ENCODE measurements at places on chromosomes 6 and 20.

GRCh38 chr20:14453259-14453658 lies 115.8 kb upstream of the FLRT3 start:
- DNase-seq, result no peak

DNA sequence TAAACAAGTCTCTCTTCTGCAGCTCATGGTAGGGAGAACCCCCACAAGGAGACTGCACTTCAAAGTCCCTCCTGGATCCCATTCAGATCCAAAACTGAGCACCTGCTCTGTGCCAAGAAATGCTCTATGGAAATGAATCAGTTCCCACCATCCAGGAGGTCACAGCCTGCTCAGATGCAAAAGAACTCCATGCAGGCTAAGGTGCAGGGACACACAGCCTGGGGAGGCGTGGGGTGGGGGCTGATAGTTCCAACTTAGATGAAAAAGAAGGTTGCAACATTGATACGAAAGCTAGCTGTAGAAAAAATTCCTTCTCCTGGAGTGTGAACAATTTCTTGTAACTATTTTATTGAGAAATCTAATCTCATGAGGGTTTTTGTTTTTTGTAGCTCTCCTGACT lies 111.0 kb upstream of the TMEM170B start:
- DNase-seq, result no peak

- no peak for DNase-seq
These were observed 39.7 kb downstream of the TGM2 start for GRCh38 chr20:38125157-38126056.

DNA sequence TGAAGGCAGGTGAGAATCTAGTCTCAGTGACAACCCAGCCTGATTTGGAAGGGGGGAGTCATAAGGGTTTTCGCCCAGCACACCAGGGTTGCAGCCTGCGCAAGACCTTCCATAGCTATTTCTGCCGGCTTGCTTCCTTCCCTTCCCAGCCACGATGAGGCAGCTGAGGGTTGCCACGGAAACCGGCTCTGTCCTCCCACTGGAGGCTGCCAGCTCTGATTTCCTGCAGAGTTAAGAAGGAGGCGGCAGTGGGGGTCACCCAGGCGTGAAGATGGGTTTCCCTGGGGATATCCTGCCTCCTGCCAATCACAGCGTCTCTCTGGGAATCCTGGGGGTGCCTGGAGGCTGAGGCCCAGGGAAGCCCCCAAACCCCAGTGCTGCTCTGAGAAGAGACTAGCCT lies 23.1 kb upstream of the KCNB1 start:
- peak; percentile 32 for DNase-seq

DNA sequence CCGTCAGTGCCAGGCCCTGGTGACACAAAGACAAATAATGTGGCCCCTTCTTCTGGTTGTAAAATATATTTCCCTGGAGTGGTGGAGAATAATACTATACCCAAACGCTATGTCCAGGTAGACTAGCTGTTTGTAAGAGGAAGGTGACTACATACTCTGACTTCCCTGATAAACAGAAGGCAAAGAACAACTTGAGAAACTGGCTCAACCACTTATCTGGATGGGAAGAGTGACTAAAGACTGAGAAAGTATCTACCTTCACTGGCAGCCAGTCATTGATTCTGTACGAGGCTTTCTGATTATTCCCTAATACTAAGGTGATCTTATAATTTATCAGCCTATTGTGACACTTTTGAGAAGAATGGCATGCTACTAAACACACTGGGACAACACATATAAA lies 569.7 kb downstream of the EPHA7 start:
- DNase-seq, result no peak

GRCh38 chr6:143390278-143390677 lies 60.2 kb downstream of the ADAT2 start:
- no peak for DNase-seq

- DNase-seq, result no peak
These were observed 9.7 kb downstream of the BEND3 start for GRCh38 chr6:107105511-107106116.

DNA sequence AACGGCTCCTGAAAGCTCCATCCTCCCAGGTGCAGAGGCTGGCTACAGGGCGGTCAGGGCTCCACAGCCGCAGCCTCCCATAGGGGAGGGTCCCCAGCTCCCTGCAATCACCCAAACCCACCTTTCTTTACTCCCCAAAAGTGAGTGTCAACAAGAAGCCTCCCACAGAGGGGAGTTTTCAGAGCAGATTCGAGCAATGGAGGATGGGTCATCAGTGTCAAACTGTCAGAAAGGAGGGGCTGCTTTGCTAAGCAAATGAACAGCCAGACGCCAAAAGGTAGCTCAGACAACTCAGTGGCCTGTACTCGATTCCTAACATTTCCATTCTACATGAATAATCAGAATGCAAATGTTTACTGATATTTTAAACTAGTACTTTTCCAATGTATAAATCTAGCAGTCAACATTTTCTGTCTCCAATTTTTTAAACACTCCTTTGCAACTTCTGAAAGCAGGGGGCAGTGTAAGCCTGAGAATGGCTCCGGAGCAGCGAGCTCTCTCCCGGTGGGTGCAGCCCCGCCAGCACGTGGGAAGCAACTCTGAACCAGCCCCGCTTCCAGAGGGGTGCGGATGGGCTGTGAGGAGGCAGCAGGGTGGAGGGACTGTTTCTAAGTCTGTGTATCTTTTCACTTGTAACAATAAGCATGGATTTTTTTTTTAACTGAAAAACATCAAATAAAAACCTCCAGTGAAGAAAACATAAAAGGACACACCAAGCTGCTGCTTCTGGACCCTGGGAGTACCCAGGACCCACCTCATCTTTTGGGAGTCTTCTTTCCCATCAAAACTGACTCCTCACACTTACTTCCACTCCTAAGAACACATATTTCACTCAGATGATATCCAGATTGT lies 54.9 kb downstream of the TAF4 start:
- peak; percentile 35 for DNase-seq

GRCh38 chr6:90458353-90459224 lies 128.3 kb downstream of the MAP3K7 start:
- DNase-seq, result no peak

- no peak for DNase-seq
These were observed 15.6 kb upstream of the CBFA2T2 start for GRCh38 chr20:33474097-33474873.

GRCh38 chr6:107443608-107444267 lies 15.6 kb downstream of the PDSS2 start:
- DNase-seq, result no peak

- peak; percentile 26 for DNase-seq
These were observed 83.7 kb downstream of the FYN start for GRCh38 chr6:111789598-111789997.

DNA sequence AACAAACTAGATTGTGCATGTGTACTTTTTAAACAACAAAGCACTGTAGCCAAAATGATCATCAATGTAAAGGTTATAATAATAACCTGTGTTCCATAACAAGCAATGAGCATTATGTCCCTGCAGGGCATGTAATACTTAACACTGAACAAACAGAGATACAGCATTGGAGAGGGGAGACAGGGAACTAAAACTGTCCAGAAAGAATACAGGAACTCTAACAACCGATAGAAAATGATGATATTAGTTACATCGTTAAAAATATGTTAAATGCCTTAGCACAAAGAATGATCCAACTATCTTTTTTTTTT lies 80.5 kb downstream of the COL9A1 start:
- no peak for DNase-seq

- no peak for DNase-seq
These were observed 255.1 kb upstream of the CDYL start for GRCh38 chr6:4521070-4521469.

DNA sequence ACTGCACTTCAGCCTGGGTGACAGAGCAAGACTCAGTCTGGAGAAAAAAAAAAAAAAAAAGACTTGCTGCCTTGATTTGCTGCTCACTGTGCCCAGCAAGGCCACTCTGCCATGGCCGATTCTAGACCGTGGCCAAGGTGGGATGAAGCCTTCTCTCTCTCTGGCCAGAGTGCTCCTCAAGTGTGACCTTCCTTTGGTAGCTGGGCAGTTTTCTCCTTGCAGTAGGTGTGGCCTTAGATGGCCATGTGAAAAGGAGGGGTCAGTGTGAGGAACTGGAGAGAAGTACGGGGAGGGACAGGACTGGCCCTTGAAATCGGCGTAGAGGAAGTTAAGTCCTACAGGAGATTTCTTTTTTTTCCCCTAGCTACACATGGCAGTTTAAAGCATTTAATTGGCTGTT lies 272.0 kb downstream of the ARID1B start:
- no peak for DNase-seq

DNA sequence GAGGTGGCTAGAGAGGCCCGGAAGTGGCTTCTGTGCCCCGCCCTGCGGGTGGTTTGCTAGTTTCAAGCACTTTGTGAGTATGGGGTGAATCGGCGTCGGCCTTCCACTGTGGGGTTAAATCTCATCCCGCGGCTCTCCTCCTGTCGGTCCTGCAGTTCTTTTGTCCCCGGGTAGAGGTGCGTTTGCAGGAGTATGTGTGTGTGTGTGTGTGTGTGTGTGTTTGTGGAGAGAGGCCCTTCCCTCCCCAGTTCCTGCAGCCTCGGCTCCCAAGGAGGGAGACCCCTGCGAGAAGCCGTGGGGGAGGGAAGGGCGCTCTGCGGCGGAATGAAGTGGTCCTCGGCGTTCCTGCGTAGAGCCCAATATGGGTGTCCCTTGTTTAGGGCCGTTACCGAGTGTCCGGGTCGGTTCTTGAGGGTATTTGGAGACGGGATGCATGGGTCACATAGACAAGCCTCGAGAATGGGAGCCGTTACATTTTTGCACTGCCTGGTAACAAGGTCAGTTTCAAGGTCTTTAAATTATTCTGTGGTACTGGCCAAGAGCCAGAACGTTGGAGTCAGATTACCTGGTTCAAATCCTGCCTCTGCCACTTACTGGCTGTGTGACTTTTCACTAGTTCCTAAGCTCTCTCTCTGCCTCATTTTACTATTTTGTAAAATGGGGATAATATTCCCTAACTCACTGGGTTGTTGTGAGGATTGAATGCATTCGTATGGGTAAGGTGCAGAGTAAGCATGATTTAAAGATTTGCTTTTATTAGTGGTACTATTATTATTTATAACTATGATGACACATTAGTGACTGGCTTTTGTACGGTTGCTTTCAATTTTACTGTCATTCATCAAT lies at the start of gene ZKSCAN3:
Gene ZKSCAN3 (plus strand): TSS at position 56 of the 846 bp plus-strand sequence. CDS start 9,640 bp downstream, outside the sequence.
- peak; percentile 80 for DNase-seq

- no peak for DNase-seq
These were observed 44.9 kb upstream of the JAG1 start for GRCh38 chr20:10718661-10719060.

DNA sequence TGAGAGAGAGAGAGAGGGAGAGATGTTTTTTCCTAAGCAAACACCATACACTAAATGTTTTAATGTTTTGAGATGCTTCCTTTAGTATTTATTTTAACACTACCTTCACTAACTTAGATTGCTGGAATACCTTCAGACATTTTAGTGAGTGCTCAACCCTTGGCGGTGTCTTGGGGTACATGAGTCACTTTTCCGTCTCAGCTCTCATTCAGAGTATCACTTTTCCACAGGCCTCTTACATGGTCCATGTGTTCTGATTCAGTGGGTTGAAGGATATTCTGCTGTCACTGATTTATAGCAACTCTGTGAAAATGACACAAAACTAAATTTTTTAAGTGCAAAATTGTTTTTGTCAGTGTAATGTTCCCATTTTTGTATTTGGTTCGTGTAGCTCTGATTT lies 217.9 kb downstream of the CLVS2 start:
- DNase-seq, result no peak

GRCh38 chr6:157763904-157764177 lies 59.2 kb upstream of the SNX9 start:
- DNase-seq, result no peak

DNA sequence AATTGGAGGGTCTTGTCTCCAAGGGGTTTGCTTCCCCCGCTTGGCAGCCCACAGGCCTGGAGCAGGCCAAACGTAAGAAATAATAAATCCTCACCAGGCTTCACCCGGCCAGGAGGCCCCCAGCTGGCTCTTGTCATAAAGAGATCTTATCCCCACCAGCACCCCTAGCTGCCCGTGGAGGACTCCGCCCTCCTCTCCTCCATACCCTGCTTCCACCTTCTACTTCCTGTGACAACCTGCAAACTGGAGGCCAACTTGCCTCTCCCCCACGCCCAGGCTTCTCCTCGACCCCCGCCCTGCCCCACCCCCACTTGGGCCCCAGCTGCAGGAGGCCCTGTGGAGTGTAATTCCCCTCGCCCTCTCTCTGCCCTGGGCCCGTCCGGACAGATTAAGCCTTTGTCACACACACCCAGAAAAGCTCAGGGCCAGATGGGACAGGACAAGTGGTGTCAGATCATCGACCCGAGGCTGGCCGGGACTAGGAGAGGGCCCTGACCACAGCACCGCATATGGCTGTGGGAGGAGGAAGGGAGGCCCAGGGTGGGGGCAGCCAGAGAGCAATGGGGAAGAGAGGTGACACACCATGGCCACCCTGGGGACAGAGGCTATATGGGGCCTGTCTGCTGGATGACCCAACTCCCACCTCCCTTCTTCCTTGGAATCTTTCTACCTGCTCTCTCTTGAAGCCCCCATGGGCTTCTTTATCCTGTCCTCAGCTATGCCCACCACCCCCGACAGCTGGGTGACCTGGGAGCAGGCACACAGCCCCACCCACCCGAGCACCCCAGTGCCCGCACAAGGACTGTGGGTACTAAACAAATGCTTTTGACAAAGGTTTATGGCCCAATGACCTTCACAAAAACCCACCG lies 3.9 kb downstream of the NOL4L start:
- no peak for DNase-seq

- no peak for DNase-seq
These were observed 85.3 kb upstream of the FYN start for GRCh38 chr6:111958534-111958933.

- peak; percentile 16 for DNase-seq
These were observed 108.0 kb downstream of the NUS1 start for GRCh38 chr6:117783279-117783678.

DNA sequence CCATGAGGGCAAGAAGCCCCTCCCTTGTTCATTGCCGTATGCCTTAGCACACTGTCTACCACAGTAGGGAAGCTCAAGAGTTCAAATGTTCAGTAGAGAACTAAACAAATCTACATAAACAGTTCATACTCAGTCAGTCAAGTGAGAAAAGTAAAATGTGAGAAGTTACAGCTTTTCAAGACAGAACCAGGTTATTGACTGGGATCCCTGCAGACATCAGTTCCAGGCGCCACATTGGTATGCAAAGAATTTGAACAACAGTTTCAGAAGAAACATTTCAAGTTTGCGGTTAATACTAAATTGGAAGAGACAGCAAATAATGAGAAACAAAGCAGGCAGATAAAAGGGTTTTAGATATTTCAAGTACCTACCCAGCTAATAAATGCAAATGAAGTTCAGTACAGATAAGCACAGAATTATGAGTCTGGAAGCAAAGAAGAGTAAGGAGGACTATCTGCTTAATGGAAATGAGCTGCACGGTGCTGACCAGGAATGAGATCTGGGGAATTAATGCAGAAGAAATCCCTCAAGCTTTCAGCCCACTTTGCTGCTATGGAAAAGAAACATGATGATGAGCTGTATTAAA lies 246.2 kb downstream of the HACE1 start:
- DNase-seq, result no peak

DNA sequence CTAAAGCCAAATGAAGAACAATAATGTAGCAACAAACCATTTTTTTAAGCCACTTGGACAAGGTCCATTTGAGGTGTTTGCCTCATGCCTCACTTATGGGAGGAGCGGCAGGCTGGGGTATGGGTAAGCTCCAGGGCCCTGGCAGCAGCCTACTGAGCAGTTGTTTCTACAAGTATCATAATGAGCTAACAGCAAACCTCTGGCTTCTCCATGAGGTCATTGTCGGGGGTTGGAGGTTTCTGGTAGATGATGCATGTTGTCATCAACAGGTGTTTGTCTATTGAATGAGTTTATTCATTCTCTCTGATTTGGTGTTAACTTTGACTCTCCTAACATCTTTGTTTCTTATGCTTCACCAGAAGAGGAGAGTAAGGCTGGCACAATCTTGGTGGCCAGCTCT lies 150.7 kb downstream of the TBC1D7 start:
- no peak for DNase-seq
